RCC 7860 (cell line): ENCODE measurements at places on chromosomes 12 and 14.
A peak's percentile ranks its signal among the peaks of the same experiment; 100 is the strongest.

DNA sequence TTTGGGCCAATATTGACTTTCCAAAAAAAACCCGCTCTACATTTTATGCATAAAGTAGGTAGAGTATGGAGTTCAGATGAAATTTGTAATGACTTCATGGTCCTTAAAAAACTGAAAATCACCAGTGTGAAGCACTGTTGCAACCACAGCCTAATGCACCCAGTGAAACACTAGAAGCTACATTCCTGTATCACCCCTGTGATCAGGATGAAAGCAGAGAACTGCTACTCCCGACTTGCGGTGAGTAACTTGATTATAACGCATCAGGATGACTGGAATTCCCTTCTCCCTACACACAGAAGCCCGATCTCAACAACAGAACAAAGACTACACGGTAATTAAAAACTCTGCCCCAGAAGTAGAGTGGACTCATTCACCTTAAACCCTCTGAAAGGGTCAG is 33.8 kb downstream of the SPTB start:
- DNase-seq: peak; percentile 3

DNA sequence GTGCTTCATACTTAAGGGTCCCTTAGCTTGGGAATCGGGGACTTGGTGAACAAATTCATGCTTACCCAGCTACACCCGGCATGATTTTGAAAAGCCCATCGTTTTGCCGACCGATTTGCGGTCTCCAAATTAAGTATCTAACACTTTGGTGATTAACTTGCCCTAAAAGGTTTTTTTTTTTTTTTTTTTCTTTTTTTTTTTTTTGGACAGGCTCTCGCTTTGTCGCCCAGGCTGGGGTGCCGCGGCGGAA is 843 bp upstream of the HSP90AA1 start:
- DNase-seq: no peak

DNA sequence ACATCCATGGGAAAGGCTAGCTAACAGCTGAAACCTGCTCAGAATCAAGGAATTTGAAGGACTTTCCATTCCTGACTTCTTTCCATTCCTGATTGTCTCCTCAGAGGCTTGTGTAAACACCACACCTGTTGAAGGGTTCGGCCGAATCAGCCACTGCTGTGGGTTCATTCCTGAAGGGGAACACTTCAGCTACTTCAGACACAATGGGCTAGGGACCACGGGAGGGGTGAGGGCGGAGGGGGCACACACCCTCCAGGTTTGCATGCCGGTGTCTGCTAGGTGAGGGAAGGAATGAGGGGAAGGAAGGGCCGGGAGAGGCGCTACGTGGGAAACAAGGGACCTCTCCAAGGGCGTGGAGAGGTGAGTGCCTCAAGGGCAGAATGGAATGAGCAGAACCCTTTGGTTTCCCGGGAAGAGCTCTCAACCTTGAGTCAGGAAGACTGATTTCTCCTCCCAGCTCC is 1.3 kb downstream of the GPRC5A start:
- DNase-seq: no peak

GRCh38 chr14:100683578-100683977 is 43.1 kb upstream of the DLK1 start:
- no peak for DNase-seq

- DNase-seq: no peak
These were observed 52.6 kb downstream of the ZNF664 start for GRCh38 chr12:124025661-124026060.

GRCh38 chr14:92637228-92637627 is 111.2 kb downstream of the LGMN start:
- DNase-seq: no peak

DNA sequence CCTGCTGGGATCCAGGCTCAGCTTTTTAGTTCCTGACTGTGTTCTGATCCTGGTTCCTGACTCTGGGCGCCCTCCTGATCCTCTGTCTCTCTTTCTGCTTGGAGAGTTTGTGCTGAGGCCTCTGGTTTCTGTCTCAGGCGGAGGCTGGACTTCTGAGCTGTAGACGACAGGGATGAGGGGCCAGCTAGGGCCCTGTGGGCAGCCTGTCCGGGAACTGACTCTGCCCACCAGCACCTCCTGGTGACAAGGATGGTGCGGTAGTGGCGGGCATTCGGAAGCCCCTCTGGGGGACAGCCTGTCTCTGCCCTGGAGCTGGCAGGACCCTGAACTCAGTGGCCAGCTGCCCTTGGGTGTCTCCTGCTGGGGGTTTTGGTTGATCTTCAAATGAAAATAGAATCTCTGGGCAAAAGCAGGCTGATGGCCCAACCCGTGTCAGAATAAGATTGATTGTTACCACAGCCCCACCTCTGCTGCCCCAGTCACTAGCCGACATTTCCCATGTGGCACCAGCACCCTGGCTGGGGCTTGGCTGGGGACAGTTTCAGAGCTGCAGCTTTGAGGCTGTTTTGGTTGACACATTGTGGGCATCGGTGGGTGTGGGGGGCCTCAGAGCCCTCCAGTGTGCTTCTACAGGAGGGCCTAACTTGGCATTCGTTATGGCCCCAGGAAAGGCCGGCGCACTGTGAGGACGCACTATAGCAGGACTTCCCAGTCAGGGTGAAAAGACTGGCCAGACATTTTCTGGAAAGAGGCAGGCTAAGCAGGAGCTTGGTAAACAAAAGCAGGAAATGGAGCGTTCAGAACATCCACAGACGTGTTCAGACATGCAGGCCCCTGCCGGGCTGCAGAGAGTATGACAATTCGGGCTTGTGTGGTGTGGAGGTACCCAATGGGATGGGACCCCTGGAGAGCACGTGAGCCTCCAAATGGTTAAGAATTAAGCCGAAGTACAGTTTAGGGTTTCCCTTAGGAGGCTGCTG is 16.2 kb downstream of the KRT80 start:
- DNase-seq: no peak

DNA sequence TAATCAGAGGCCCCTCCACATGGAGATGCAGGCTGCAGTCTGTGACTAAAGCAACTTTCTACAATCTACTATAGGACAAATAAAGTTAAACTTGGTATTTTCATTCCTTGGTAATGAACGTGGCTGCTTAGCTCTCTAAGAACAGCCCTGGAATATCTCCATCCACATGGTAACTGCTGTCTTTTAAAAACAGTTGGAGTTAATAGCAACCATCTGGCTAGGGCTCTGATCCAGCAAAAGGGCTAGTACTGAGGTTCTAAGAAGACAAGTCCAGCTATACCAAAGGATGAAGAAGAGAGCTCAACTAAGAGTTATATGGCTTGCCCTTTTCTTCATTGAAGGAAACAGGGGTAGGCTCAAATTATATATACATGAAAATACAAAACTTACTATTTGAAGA is 920.1 kb downstream of the FLRT2 start:
- no peak for DNase-seq

DNA sequence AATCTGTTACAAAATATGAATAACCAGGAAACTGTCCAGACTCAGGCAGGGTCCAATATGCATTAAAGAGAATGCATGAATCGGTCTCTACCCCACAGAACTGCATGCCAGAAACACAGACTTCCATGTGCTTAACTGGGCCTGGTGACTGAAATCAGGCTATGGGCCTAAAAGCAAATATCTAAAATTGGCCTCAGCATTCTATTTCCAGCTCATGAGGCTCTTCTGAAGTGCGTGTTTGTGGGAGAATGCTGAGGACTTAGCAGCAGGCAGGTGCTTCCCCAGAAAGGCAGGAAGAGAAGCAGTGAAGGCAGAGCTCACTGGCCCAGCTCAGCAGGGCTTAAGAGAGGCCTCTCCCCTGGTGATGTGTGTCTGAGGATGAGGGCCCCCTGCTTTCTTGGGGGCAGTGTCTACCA is 48.5 kb downstream of the ADGRD1 start:
- DNase-seq: no peak

DNA sequence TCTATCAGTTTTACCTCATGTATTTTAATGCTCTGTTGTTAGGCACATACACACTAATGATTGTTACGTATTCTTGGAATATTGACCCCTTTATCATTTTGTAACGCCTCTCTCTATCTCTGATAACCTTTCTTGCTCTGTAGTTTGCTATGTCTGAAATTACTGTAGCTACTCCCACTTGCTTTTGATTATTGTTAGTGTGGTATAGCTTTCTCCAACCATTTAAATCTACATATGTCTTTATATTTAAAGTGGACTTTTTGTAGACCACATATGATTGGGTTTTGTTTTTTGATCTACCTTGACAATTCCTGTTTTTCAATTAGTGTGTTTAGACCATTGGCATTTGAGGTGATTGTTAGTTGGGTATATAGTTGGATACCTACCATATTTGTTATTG is 43.4 kb downstream of the CRADD start:
- DNase-seq: no peak

GRCh38 chr14:77615361-77616132 is 890 bp downstream of the SPTLC2 start:
- DNase-seq: no peak
